Panc1 (cell line): ENCODE measurements at places on chromosomes 6 and 20.

DNA sequence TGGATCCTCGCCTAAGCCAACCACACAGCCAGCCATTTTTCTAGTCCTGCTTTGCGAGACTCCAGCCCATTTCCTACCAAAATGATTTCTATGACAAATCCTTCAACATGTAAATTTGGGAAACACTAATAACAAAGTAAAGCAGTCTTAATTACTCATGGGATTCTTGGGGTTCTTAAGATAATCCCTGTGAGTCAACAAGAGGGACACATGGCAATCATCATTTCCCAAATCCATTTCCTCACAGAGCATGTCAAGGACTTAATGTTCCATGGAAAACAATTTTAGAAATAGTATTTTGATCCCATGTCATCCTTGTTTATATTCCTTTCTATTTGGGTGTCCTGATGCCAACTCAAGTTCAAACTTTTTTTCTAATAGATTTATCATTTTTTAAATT is 322.7 kb upstream of the NOX3 start:
- DNase-seq: no peak

DNA sequence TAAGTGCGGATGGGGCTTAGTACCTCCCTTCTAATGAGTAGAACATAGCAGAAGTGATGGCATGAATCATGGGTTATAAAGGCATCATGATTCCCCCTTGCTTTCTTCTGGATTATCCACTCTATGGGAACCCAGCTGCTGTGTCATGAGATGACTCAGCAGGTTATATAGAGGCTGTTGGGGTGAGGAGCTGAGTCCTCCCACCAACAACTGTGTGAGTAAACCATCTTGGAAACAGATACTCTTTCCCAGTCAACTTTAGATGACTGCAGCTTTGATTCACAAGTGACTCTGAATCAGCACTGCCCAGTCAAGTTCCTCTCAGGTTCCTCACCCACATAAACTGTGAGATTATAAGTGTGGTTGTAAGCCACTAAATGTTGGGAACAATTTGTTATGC is 46.3 kb downstream of the FAM83B start:
- DNase-seq: peak; percentile 35

GRCh38 chr6:75755704-75756103 is 6.7 kb downstream of the MYO6 start:
- no peak for DNase-seq

DNA sequence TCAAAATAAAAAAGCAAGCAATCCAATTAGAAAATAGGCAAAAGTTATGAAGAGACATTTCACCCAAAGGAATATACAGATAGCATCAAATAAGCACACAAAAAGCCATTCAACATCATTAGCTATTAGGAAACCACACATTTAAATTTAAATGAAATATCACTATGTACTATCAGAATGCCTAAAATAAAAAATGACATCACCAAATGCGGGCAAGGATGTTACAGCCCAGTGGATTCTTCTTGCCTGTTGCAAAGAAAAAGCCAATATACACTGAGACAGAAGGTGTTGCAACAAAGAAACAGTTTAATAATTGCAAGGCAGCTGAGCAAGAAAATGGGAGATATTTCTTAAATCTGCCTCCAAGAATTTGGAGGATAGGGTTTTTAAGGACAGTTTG is 31.0 kb upstream of the MBOAT1 start:
- no peak for DNase-seq

- no peak for DNase-seq
Observed at GRCh38 chr6:21437581-21437980, 156.0 kb upstream of the SOX4 start.
